ENCODE measurements at places on chromosomes 6 and 20.

- DNase-seq: no peak
Observed at GRCh38 chr6:165487347-165487746, 175.7 kb downstream of the PDE10A start.

DNA sequence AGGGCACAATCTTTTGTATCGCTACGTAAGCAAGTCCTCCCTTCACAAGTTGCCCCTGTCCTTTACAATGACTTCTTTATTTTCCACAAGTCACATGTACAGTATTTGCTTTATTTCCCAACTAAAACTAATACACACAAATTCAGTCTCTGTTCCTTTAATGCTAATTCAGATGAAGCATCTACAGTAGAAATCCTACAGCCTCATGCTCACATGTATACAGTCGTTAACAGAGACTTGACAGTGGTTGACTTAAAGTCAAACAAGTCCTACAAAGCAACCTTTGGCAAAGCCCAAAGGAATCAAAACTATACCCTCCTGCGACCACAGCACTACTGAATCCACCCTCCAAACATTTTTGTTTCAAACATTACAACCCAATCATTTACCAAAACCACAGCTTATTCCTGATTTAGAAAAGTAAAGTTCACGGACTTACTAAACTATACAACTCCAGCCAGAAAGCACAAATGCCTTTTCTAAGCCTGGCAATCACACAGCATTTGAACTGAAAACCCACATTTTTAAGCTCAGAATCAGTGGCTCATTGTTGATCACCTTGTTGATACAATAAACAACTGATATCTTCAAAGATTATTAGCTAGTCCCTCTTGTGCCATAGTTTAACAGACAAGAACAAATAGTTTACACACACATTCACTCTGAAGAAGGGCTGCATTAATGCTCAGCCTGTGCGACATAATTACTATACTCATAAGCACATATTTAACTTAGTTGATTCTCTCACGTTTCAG lies 70.9 kb upstream of the NHSL1 start:
- DNase-seq: no peak

DNA sequence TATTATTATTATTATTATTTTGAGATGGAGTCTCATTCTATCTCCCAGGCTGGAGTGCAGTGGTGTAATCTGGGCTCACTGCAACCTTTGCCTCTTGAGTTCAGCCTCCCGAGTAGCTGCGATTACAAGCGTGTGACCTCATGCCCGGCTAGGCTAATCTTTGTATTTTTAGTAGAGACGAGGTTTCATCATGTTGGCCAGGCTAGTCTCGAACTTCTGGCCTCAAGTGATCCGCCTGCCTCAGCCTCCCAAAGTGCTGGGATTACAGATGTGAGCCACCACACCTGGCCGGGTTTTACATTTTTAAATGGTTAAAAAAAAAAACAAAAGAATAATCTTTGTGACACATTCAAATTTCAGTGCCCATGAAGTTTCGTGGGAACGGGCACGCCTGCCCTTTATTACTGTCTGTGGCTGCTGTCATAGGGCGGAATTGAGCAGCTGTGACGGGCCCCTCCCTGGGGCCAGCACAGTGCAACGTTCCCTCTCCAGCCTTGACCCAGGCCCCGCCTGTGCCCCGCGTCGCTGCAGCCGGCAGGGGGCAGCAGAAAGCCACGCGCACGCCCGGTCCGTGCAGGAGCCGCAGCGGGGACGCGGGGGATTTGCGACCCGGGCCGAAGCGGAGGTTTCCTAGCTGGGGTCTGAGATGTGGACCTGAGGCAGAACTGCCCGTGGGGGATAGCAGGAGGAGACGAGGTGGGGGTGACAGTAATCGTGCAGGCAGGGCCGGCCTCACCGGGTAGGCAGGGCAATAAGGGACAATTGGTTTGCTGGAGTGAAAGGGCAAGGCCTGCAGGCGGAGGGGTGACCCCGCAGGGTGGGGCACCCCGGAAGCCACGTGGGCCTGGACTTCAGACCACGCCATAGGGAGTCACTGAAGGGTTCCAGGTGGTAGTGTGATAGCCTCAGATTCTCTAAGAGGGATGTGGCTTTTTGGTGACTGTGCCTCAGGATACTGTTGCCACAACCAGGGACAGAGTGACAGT lies 54.3 kb downstream of the SYTL3 start:
- peak; percentile 54 for DNase-seq

DNA sequence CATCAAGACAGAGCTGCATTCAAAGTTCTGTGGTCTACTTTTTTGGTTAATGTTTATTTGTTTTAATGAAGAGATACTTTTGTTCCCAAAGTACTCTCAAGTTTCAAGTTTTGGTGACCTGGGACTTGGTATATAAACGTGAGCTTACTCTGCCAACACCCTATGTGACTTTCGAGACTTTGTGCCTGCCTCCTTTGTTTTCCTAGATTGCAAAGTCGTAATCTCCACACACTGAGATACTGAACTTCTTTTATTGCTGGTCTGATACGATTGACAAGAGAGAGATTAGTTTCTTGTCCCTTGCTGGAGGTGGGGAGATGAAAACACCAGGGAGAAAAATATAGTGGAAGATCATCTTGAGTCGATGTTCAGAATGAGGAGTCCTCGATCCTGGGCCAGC lies 27.9 kb downstream of the PCNA start:
- no peak for DNase-seq

DNA sequence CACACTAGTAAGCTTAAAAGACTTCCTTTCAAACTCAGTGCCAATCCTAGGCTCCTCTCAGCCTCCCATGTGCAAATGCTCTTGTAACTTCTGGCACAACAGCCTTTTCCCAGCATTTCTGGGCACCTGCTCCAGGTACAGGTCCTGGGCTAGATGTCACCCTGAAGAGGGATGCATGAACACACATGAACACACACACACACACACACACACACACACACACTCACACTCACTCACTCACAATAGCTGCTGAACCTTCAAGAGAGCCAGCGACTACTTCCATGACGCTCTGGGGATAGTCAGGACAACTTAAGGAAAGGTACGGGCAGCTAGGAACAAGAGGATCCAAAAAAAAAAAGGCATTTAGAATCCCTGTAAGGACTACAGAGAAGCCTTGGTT lies 122.8 kb downstream of the INSM1 start:
- DNase-seq: no peak

GRCh38 chr20:62918831-62919230 lies 7.5 kb downstream of the DIDO1 start:
- no peak for DNase-seq

GRCh38 chr6:26519359-26519758 lies 18.8 kb upstream of the HMGN4 start:
- no peak for DNase-seq

- DNase-seq: no peak
Observed at GRCh38 chr6:17469006-17469832, 75.8 kb downstream of the CAP2 start.

- DNase-seq: no peak
Observed at GRCh38 chr6:92684386-92684785, 735.0 kb downstream of the EPHA7 start.

GRCh38 chr20:7113577-7114466 lies 346.3 kb downstream of the BMP2 start:
- DNase-seq: peak; percentile 87

Measured in SHP77 (cell line).